ENCODE measurements at places on chromosomes 2 and 18.
A peak's percentile ranks its signal among the peaks of the same experiment; 100 is the strongest.

GRCh38 chr2:4039896-4040295 lies 336.5 kb downstream of the DCDC2C start:
- DNase-seq, result no peak

DNA sequence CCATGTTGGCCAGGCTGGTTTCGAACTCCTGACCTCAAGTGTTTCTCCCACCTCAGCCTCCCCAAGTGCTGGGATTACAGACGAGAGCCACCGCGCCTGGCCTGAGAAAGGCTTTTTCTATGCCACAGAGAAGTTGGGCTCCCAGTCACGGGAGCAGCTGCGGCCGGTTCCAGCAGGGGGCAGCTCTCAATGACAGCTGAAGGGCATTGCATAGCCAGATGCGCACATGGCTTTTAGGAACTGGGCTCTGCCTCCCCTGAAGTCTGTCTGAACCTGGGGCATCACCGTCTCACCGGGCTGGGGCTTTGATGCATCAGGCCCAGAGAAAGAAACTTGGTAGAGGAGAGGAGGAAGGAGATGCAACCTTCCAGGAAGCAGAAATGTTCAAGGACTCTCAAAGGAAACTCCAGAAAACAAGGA lies 84.2 kb upstream of the LAPTM4A start:
- DNase-seq, result peak; percentile 52

- DNase-seq, result no peak
Measured at GRCh38 chr18:26439537-26439936, 108.8 kb downstream of the KCTD1 start.

DNA sequence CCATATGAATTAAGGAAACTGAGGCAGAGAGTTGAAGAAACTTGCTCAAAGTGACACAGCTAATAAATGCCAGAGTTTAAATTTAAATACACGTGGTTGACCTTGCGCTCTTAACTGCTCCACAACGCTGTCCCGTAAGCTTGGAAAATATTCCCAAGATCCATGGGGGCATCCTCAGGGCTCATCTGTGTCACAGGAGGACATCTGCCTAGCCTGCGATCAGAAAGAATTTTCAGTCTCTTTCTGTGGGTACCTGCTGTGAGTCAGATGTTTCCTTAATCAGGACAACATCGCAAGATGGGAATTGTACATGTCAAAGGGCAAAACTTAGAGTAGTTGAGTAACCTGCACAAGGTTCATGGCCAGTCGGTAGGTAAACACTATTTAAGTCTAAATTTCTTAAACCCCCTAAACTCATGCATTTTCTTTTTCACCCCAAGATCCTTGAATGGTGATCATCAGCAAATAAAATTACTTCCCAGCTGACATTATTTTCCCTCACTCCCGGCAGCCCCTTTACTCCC lies 1.4 kb downstream of the CMPK2 start:
- no peak for DNase-seq

GRCh38 chr2:22902180-22902550 lies 482.8 kb upstream of the KLHL29 start:
- DNase-seq, result no peak

- no peak for DNase-seq
Measured at GRCh38 chr2:222830164-222830563, 30.7 kb upstream of the ACSL3 start.

DNA sequence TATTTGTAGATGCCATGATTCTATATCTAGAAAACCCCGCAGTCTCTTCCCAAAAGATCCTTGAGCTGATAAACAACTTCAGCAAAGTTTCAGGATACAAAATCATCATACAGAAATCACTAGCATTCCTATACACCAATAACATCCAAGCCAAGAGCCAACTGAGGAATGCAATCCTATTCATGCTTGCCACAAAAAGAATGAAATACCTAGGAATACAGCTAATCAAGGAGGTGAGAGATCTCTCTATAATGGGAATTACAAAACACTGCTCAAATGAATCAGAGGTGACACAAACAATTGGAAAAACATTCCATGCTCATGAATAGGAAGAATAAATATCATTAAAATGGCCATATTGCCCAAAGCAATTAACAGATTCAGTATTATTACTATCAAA lies 551.4 kb upstream of the SLC39A10 start:
- no peak for DNase-seq

DNA sequence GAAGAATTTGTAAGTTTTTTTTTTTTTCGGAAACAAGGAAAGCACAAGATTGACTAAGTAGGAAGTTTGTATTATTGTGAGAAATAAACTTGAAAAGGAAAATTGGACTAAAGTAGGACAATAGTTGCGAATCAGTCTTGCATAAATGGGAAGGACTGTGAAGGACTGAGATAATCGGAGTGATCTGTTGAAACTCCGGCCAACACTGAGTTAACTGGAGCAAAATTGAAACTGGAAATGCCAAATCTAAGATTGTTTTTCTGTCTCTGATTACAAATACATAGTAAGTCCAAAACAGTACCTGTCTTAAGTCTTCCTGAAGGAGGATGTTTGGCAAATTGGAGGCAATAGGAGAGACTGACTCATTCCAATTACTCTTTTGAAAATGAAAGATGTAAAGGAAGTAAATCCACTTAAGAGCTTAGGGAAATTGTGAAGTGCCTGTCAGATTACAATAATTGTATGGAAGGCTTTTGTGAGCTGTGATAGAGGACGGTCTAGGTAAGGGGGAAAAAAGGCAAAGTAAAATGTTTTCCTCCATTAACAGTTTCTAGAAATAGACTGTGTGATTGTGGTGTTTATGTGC lies 204.9 kb upstream of the CYRIA start:
- no peak for DNase-seq

- no peak for DNase-seq
Measured at GRCh38 chr18:2956056-2956455, 56.9 kb downstream of the LPIN2 start.

DNA sequence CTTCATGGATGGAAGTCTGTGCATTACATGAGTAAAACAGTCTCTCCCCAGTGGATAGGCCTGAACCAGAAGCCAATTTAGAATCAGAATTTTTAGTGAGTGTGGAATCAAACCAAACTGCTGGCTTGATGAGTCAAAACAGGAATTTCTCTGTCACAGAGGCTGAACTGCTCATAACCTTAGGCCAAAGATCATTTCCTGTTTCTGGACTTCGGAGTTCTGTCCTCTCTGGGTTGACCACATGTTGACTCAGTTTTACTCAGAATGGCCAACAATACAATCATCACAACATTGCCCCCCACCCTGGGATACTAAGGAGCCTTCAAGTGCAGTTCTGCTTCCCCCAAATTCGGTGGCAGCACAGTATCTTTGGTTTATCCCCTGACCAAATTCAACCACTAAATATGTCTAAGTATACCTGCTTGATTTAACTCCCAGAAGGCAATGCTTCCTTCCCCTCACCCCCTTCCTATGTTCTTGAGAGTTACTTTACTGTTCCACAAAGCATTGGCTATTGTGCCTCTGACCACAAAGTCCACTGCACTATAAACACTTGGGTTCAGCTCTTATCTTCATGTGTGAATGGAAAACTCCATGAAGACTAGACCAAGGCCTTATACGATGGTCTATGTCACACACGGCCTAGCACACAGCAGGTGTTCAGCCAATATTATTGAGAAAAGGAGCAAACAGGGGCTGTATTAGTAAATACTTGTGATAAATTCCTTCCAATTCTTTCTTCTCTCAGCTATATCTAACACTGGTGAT lies 67.8 kb downstream of the NXPH2 start:
- DNase-seq, result no peak

- DNase-seq, result no peak
Measured at GRCh38 chr2:106184857-106185256, 9.2 kb downstream of the UXS1 start.

- no peak for DNase-seq
Measured at GRCh38 chr2:237731663-237732062, 66.9 kb upstream of the RBM44 start.

- DNase-seq, result no peak
Measured at GRCh38 chr18:7859122-7859521, 292.0 kb downstream of the PTPRM start.

DNA sequence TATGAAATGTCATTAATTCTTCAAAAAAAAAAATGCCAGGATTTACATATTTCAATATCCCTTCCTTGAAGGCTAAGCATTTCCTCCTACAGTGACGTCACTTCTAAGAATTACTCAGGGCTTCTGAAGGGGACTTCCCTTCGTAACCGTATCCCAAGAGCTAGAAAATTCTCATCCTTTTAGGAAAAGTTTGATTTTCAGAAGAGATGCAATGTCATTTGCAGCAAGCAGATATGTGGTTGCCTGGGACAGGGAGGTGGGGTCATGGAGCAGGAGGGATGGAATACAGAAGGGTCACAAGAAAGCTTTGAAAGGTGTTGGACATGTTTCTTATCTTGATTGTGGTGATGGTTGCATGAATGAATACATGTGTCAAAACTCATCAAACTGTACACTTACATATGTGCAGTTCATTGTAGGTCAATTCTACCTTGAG lies 97.0 kb upstream of the ATL2 start:
- DNase-seq, result no peak

DNA sequence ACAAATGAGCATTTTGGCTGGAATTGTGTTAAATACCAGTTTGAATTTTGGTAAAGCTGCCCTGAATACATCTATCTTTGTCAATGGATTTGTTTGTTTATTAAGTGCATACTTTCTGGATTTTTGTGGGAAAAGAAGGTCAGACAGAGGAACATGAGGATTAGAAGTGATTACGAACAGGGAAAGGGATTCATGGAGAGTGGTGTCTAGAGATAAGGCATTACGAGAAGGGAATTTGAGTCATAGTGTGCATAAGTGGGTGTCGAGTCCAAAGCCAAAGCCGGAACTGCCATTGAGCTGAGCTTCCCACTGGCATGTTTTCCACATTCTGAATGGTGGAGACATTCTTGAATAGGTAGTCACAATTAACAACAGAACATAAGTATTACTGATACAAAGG lies 68.9 kb upstream of the EFEMP1 start:
- DNase-seq, result no peak

GRCh38 chr18:44453505-44453904 lies 227.2 kb upstream of the SETBP1 start:
- DNase-seq, result no peak

DNA sequence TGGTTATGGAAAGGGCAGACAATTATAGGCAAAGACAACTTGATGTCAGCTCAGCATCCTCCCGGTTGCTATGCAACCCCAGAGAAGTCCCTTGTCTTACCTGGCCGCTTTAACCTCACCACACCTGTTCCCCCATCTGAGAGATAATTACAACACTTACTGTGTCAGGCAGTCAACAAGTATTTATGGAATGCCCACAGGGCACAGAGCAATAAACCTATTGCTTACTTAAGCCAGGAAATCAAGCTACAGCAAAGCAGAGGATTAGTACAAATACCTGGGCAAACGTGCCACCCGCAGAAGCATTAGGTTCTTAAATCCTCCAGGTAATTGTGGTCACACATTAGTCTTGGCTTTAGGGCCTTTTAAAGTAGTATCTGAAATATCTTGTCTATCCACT lies 320.4 kb upstream of the REV1 start:
- no peak for DNase-seq

GRCh38 chr2:181971032-181971431 lies 14.6 kb upstream of the PPP1R1C start:
- DNase-seq, result no peak

DNA sequence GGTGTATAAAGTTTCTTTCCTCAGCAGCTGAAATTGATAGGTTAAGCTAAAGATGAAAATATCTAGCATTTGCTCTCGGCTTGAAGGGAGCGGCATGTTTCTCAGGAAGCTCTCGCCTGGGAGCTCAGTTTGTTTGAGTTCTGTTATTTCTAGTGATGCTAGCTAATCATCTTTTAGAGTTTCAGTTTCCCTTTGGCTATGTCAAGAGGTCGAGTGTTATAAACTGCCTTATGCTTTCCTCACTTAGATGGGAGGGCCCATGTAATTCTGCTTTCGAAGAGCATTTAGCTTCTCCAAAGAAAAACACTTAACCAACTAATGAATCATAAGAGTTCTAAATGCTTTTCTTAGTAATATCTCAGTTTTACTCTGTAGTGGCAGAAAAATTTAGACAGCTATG lies 33.6 kb downstream of the PLCL1 start:
- no peak for DNase-seq

DNA sequence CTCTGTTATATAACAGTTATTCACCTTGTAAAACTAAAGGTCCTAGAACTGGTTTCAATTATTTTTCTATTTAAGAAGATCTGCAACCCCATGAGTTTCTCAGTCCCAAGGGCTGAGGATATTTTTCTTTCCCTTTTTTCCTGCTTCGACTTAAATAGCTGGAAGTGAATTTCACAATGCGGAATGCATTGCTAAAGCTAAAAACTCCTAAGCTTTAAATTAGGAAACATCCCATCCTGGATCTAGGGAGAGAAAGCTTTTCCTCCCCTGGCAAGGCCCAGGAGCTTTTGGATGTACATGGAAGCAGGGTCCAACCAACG lies 1.4 kb downstream of the RFX8 start:
- DNase-seq, result no peak

GRCh38 chr2:158997037-158997790 lies 28.8 kb downstream of the TANC1 start:
- DNase-seq, result no peak

Data from activated T-cell treated with anti-CD3 and anti-CD28 coated beads, Interleukin-2, amount 50 U/mL, for 24 hours (primary cell).